ENCODE measurements at places on chromosomes 11 and 22.
A peak's percentile ranks its signal among the peaks of the same experiment; 100 is the strongest.

DNA sequence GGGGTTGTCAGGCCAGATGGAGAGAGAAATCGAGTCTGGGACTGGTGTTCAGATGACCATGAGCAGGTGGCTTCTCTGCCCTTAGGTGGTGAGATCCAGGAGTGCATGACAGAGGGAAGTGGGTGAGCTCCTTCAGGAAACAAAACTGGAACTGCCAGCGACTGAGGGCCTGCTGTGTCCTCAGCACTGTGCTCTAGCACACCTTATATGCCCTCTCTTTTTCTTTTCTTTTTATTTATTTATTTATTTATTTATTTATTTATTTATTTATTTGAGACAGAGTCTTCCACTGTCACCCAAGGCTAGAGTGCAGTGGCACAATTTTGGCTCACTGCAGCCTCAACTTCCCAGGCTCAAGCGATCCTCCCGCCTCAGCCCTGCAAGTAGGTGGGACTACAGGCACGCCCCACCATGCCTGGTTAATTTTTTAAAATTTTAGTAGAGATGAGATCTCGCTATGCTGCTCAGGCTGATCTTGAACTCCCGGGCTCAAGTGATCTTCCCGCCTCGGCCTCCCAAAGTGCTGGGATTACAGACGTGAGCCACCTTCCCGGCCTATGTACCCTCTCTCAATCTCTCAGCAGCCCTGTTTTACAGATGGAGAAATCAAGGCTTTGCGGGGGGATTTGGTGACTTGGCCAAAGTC lies 14.8 kb upstream of the RASD2 start:
- DNase-seq, result no peak

DNA sequence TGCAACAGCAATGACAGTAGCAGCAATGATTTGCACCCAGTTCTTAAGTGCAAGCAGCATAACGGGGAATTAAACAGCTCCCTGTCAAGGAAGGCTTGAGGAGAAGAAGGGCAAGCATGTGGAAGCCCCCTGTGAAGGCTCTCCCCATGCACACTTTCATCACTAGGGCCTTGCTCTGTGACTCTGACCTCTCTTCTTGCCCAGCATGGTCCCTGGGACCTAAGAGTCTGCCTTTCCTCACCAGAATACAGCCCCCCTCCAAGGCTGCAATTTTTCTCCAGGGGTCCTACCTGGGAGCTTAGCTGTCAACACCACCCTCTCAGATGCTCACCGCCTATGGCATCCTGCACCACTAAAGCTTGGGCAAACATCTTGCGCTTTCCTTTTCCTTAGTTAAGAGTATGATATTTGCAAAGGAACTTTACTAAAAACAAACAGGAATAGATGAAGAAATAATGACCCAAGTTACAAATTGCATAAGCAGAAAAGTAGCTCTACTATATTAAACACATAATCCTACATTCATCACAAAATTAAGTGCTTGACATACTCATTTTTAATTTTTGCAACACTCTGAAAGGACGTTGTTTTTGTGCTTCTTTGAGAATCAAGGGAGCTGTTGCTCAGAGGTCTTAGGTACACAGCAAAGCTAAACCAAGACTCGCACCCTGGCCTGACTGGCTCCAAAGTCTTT lies 187.6 kb downstream of the ADAMTS15 start:
- no peak for DNase-seq

GRCh38 chr11:64654958-64655541 lies 64.0 kb downstream of the SLC22A12 start:
- DNase-seq, result no peak

DNA sequence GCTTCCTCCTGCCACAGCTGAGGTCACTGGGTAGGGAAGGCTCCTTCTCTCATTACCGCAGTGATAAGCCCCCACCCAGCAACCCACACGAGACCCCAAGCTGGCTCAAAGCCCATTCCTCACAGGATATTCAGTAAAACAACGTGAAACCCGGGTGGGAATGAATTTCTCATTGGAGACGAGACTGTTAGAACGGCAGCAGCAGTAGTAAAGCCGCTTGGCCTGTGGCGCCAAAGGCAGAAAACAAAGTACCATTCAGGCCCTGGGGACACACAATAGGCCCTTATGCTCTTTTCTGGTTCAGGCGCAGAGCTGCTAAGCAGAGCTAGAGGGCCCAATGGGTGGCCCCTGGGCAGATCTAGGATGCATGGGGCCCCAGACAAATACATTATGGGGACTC lies 45.3 kb downstream of the PC start:
- no peak for DNase-seq

DNA sequence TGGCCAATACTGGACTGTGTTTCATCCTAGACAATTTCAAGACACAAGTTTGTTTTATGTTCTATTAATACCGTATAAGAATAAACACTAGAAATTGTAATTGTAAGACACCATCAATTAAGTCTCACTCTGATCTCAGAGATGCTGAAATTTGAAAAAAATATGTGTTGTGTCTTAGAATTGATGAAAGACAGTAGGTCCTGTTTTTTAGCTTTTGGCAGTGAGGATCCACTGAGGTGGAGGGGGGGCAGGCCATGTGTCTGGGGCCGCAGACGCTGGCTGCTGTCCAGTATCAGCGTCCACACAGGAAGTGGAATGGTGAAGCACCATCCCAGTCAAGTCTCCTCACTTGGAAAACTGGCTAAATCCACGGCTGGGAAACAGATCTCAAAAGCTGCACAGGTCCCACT lies 22.5 kb upstream of the ALG8 start:
- DNase-seq, result no peak

GRCh38 chr22:19754701-19755144 lies 5.9 kb upstream of the TBX1 start:
- no peak for DNase-seq

GRCh38 chr11:36146437-36146836 lies 142.8 kb downstream of the COMMD9 start:
- DNase-seq, result no peak

GRCh38 chr22:36823186-36823839 lies 6.5 kb upstream of the PVALB start:
- no peak for DNase-seq

- DNase-seq, result peak; percentile 28
Measured at GRCh38 chr11:27699242-27699925, 871 bp downstream of the BDNF start.

GRCh38 chr11:112836256-112836602 lies 125.0 kb upstream of the NCAM1 start:
- no peak for DNase-seq

DNA sequence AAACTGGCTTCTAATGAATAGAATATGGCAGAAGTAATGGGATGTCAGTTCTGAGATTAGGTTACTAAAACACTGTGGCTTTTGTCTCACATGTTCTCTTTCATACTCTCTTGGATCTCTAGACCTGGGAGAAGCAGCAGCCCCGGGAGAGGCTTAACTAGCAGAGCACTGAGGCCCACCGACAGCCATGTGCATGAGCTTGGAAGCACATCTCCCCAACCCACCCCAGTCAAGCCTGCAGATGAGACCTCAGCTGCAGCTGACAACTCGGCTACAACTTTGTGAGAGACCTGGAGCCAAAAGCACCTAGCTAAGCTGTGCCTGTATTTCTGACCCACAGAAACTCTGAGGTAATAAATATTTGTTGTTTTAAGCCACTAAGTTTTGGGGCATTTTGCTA lies 100.8 kb downstream of the TRIM29 start:
- no peak for DNase-seq

DNA sequence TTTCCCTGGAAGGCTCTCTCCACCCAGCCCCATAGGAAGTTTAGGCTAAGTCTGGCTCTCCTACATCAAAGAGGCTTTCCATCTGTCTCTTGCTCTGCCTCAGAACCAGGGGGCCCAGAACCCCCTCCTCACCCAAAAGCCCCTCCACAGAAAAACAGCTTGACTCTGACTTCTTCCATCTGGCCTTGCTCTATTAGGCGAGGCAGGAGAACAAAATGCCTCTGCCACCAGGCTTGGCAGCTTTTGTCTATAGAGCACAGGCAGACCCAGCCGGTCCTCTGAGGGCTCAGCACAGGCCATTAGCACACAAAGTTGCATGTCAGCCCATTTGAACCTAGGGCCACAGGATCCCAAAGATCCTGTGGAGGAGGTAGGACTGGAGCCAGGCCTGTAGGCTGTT lies 75.7 kb upstream of the SUSD2 start:
- no peak for DNase-seq

DNA sequence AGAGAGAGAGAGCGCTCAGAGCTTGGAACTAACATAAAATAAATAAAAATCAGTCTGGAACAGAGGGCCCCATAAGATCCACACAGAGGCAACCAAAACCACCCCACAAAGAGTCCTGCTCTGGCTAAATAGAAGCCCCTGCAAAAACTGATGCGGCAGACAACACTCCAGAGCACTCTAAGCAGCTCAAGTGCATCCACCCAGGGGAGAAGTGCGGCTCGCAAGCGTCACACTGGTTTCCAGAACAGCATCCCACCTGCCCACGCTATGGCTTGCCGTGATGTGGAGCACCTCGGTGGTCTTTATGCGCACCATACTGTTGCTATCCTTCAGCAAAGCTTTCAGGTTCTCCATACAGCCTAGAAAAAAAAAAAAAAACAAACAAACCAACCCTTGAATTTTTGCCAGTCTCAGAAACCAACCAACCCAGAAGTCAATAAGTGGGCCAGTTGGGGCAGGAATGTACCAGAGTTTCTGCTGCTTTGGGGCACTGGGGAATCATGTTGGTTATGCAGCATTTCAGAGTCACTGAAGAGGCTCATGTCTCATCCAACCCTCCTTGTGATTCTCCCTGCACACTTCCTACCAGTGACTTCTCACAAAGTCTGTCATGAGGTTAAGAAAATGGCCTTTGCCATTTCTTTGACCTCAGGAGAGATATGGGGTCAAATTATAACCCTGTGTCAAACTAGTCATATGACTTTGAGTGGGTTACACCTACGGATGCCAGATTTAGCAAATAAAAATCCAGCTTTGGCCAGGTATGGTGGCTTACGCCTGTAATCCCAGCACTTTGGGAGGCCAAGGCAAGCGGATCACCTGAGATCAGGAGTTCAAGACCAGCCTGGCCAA lies 3.0 kb downstream of the RSPH14 start:
- DNase-seq, result no peak

GRCh38 chr11:18785411-18785810 lies 6.2 kb downstream of the PTPN5 start:
- no peak for DNase-seq

DNA sequence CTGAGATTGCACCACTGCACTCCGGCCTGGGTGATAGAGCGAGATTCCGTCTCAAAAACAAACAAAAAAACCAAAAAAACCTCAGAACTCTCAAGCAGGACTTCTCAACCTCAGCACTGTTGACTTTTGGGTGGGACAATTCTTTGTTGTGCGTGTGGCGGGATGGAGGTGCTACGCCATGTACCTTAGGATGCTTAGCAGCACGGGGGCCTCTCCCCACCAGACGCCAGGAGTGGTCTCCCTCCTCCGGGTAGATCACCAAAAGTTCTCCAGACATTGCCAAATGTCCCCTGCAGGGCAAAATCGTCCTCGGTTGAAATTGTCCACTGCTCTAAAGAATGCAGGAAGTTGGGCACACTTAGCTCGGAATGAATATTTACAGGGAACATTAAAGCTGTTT lies 26.9 kb upstream of the ATXN10 start:
- DNase-seq, result no peak

GRCh38 chr11:120780239-120780638 lies 243.7 kb upstream of the TBCEL start:
- DNase-seq, result no peak

DNA sequence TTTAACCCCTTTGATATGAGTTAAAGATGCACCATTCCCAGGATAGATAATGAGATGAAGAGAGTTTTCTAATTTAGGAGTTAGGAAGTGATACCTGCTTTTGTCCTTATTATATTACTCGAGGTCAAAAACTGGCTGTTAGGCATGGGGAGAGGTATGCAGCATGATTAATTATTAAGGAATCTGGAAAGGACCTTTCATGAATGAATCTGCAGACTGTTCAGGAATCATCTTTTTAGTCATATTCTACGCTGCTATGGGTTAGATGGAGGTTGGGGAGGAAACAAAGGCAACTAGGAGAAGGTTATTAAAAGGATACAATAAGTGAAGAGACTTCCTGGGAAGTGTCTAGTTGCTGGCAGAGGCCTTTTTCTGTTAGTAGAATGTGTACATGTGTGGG lies 492.4 kb upstream of the CCDC90B start:
- DNase-seq, result no peak

- DNase-seq, result no peak
Measured at GRCh38 chr11:2860636-2861035, 24.9 kb downstream of the CDKN1C start.

DNA sequence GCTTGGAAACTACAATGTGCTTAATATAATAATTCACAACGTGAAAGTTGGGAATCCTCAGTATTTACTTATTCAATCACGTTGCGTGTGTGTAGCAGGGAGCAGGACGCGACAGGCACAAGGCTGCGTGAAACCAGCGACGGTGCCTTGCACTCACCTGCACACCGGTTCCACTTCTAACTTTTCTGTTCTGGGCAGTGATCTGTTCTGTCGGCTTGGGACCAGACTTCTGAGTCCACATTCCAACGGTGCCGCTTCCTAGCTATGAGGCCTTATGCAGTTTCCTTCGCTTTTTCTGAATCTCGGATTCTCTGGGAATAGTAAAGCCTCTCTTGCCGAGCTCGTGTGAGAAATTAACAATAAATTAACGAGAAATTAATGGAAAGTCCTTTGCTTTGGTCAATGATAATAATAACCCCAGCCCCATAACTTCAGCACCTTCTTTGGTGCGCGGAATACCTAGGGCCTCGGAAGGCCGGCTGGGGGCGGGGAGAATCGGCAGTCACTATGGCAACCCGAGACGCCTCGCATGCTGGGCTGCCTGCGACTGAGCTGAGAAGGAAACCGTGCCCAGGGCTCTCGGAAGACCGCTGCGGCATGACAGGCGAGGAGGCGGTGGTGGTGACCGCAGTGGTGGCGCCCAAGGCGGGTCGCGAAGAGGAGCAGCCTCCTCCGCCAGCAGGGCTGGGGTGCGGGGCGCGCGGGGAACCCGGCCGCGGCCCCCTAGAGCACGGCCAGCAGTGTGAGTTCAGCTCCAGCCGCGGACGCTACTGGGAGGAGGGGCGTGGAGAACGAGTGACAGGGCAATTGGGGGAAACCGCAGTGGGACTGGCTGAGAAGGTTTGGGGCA lies at the start of gene C11orf97:
TSS of gene C11orf97 (plus strand) at position 530 of the 850 bp plus-strand sequence. CDS start at position 598, 68 bp downstream.
- DNase-seq, result peak; percentile 76

DNA sequence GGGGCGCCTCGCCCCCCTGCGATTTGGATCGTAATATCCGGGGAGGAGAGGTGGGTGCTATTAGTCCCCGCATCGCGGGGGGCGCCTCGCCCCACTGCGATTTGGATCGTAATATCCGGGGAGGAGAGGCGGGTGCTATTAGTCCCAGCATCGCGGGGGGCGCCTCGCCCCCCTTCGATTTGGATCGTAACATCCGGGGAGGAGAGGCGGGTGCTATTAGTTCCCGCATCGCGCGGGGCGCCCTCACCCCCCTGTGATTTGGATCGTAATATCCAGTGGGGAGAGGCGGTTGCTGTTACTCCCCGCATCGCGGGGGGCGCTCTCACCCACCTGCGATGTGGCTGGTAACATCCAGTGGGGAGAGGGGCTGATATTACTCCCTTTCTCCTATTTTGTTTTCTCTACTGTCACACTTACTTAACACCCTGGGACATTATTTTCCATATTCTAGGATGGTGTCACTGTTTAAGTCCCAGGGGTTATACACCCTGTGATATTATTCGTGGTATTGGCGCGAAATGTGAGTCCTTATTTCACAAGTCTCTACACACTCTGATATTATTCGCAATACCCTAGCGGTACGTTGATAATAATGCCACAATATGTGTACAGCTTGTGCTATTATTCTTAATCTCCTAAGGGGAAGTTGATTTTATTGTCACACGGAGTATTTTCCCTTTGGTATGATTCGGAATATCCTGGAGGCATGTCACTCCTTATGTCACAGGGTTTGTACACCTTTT lies 57.8 kb upstream of the ALDH3B2 start:
- peak; percentile 62 for DNase-seq

GRCh38 chr11:126525216-126525615 lies 169.7 kb downstream of the ST3GAL4 start:
- no peak for DNase-seq
